ENCODE measurements at places on chromosomes 7 and 10.

- DNase-seq = no peak
Measured at GRCh38 chr7:95974108-95974507, 201.8 kb downstream of the DYNC1I1 start.

DNA sequence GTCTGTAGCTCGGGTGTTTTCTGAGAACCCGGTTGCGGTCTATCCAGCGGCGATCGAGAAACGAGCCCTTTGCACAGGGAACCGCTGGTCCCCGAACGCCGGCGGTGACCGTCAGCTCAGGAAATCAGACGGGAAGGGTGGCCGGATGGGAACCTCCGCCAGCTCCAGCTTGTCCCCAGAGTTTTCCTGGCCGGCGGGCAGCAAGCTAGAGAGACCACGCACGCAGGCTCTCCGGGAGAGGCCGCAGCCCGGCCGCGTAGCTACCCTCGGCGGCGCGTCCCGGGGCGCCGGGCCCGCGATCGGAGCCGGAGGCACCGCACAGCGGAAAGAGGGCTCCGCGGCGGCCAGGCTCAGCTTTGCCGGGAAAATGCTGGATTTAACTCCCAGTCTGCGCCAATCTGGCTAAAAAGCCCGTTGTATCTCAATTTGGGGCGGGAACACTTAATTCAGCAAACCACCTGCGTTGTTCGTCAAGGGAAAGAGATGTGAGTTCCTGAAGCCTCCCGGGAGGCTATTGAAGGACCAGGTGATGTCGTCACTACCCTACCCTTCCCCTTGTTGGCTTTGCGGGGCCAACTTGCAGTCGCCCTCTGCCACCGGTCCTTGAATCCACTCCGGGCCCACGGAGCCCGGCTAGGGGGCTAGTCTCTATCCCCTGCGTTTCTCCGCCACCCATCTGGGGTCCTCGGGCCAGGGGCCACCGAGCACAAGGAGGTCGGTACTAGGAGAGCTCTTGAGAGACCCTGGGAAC, 859 bp upstream of the CH25H start:
- peak; percentile 56 for DNase-seq

GRCh38 chr7:41559426-41559825, 143.5 kb downstream of the INHBA start:
- no peak for DNase-seq

- DNase-seq = no peak
Measured at GRCh38 chr7:155584261-155584660, 37.9 kb upstream of the CNPY1 start.
